ENCODE measurements at places on chromosomes 5 and 9. TPM values are rescaled to one million over a fixed set of nuclear protein-coding genes. Genes with fewer than 3 reads are reported as not detected.
A peak's percentile ranks its signal among the peaks of the same experiment; 100 is the strongest.

DNA sequence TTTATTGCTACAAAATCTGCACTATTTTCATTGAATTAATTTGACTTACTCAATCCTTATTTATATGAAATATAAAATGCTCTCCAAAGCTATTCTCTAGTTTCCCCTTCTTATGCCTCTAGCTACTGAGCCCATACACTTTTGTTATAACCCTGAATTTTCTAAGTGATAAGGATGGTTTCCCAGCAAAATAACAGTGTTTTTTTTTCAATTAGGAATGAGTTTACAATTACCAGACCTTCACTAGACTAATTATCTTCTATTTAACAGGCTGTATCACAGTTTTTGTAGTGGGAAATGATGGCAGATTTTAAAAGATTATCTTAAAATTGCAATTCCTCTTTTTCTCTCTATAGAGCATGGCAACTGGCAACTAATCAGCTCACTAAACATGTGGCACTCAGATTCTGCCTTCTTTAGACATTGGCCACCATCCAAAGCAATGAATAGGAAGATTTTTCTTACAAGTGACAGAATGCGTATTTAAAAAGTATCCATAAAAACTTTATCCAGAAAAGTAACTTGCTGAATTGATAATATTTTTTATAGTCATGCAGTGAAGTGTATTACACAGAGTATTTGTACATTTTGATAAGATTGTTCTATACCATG lies 585.7 kb upstream of the ZNF608 start:
- DNase-seq = no peak

DNA sequence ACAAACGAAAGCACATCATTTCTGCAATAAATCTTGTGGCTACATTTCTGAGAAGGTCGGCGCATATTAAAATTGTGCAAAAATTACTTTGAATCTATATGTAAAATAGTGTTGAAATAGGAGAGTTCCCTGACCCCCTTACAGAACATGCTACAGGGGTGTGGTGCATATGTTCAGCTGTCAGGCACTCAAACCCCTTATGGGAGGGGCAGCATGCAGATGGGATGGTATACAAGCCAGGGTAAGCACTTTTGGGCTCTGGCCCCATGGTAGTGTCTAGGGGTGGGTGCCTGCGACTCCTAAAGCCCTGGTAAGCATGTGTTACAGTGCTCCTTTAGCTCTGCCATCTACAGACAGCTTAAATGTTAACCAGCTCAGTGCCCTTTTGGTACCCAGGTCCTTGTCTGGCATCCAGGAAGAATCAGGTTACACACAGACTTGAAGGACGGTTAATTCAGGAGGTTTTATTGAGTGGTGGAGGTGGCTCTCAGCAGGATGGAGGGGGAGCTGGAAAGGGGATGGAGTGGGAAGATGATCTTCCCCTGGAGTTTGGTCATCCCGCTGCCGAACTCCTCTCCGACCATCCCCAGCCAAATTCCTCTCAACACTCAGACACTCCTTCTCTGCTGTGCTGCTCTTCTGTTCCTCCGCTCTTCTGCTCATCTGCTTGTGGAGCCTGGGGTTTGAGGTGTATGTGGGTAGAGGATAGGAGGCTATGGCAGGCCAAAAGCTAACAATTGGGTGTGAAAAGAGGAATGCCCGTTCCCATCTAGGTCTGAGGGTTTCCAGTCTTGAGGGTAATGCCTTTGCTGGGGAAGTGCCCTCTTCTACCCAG lies 84.6 kb upstream of the RASEF start:
- DNase-seq = no peak

- no peak for DNase-seq
Observed at GRCh38 chr9:117046666-117047327, 359.7 kb downstream of the TRIM32 start.

- DNase-seq = no peak
Observed at GRCh38 chr9:76709020-76709419, 55.2 kb upstream of the PCA3 start.

DNA sequence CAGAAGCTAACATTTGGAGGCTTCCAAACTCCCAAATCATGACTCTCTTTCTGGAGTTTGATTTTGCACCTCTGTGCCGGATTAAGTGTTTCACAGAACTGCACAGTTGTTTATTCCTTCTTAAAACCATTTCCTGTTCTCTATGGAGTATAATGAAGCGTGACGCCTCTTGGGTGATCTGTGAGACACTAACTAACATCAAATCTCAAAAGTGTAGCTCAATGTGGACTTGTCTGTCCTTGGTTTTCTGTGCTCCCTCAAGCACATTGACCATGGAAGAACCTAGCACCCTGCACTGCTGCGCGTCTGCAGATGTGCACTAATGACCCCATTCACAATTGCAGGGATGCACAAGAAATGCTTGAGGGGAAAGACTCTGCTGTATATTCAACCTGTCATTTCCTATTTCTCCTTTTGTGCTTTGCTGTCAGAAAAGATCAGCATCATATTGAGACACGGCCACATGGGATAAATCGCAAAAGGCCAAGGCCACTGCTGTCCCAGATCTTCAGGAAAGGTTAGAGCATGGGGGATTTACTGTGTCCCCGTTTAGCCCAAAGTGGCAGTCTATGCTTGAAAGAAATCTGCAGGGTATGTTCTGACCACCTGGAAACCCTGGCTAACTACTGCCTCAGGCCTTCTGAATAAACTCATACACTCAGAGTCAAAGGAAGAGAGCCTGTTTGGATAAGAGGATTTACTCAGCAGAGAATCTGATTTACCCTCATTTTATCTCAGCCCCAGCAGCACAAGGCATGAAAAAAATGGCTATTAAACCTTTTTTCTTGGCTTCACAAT lies 109.6 kb downstream of the BAAT start:
- no peak for DNase-seq

DNA sequence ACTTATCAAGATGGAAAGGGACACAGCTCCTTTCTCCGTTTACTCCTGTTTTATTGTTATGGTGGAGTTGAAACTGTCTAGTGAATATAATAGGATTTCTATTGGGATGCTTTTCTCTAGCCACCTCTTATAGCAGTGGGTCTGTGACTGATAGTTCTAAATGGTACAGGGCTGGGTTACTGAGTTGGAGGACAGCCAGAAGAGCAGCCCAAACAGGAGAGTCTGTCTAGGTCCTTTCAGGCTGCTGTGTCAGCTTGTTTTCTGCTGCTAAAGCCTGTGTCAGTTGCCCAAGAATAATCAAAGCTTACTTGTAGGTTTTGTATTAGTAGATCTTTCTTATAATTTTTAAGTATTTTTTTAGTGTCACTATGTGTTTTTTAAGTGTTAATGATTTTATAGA lies 356.0 kb upstream of the SEMA6A start:
- no peak for DNase-seq

DNA sequence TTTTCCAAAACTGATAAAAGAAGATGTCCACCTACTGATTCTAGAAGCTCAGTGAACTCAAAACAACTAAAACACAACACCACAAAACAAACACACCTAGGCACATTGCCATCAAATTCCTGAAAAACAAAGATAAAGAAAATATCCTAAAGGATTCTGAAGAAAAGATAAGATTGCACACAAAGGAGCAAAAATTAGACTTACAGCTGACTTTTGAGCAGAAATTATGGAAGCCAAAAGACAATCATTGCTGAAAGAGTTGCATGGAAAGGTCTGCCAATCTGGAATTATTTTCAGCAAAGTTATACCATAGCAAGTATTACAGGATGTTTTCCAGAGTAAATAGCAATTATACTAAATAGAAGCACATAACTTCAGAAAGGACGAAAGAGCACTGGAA lies 128.2 kb upstream of the IRX2 start:
- DNase-seq = no peak

- no peak for DNase-seq
Observed at GRCh38 chr9:129867136-129868022, 32.1 kb downstream of the USP20 start.

GRCh38 chr9:95010431-95010838 lies 283.9 kb downstream of the AOPEP start:
- DNase-seq = no peak

GRCh38 chr5:138330813-138331448 lies 673 bp downstream of the CDC25C start:
- DNase-seq = peak; percentile 53

DNA sequence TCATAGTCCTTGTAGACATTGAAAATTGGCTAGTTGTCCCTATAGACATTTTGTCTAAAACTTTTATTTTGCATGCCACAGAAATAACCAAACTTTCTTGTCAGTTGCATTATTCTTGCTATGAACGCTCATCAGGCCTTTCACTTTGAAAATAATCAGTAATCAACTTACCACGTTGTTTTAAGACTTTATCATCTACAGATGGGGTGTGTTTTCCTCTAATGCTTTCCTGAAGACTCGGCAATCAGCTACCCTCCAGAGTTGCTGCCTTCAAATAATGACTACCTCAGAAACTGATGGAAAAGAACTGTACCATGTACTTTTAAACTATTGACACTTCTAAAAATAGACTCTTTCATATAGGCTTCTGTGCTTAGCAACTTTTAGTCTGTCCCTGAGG lies 33.5 kb upstream of the HSPB3 start:
- no peak for DNase-seq

DNA sequence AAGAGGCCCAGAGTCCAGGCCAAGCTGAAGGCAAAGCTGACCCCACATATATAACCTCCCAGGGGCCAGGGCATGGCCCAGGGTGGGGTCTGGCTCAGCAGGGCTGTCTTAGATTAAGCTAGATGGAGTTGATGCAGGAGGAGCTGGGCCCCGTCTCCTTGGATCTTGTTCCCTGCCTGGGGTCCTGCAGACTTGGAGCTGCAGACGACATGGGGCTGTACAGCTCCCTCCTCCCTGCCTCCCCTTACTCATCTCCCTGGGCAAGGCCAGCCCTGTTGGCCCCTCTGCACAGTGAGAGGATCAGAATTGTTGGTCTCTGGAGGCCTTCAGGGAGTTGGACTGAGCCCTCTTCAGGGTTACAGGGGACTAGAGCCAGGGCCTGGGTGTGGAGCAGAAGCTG lies 134.9 kb downstream of the RGS3 start:
- no peak for DNase-seq

DNA sequence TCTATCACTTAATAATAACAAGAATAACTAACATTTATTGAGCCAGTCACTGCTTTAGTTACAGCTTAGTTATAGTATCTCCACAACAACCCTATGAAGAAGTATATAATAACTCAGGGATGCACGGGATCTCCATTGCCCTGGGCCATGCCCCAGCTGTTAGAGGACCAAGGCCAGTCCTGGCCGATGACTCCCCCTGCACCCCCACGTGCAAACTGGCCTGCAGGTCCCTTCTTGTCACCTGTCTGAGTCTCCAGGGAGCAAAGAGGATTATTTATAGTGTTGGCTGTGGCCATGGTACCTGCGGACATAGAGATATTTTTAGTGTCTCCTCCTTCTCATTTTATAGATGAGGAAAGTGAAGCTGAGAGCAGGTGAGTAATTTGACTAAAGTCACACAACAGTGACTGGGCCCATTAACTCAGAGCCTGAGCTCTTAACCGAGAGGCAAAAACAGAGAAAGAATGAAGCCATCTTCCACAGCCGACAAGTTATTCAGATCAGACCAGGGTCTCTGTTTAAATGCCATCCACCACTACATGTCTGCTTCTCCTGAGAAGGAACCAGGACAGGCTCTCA lies 94.4 kb downstream of the TMEM215 start:
- DNase-seq = no peak

DNA sequence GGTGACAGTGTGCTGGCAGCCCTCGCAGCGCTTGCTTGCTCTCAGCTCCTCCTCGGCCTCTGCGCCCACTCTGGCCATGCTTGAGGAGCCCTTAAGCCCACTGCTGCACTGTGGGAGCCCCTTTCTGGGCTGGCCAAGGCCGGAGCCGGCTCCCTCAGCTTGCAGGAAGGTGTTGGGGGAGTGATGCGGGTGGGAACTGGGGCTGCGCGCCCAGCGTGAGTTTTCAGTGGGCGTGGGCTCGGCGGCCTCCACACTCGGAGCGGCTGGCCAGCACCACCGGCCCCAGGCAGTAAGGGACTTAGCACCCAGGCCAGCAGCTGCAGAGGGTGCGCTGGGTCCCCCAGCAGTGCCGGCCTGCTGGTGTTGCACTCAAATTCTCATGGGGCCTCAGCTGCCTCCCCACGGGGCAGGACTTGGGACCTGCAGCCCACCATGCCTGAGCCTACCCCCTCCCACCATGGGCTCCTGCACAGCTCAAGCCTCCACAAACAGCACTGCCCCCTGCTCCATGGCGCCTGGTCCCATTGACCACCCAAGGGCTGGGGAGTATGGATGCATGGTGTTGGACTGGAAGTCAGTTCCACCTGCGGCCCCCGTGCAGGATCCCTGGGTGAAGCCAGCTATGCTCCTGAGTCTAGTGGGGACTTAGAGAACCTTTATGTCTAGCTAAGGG lies 223.1 kb upstream of the PTPRD start:
- DNase-seq = no peak

GRCh38 chr5:96214442-96215197 lies 218.4 kb downstream of the PCSK1 start:
- no peak for DNase-seq

GRCh38 chr5:15252331-15252730 lies 247.6 kb upstream of the FBXL7 start:
- DNase-seq = no peak

DNA sequence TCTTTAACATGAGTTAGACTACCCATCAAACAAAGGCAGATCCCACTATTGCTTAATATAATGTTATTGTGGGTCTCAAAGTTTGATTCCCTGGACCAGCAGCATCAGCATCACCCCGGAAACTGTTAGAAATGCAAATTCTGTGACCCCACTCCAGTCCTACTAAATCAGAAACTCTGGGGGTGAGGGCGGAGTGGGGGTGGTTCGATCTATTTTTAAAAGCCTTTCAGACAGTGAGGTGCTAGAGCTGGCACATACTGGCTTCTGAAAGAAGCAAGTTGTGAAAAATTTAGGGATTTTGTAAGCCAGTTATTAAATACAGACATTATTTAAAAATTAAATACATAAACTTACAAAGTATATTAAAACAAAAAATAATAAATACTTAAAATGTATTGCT lies 513.2 kb downstream of the NFIB start:
- DNase-seq = no peak

DNA sequence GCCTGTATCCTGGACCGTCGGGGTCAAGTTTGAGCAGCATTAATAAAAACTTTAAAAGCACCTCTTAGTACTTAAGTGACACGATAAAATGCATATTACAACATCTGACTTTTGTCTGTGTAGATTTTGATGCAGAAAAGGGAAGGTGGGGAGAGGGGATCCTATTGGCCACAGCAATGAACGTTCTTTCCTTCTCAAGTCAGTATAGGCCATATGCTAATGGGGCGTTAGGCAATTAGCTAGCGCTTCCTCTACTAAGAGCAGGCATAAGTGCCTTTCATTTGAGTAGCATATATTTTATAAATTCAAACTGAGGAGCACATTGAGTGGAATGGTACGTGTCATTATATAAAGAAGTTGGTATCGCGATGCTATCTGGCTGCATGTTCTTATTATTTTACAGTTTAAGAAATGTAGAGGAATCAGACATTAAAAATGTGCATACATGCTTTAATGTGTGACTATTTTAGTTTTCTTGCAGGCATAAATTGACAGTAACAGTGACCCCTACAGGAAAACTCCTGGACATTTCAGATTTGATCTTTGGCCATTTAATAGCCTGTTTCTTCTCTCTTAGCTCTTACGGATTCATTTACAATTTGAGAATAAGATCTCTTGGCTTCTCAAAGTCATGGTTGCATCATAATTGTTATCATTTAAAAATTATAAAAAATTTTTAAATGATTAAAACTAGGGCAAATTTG lies 1.1 kb upstream of the GNA14 start:
- peak; percentile 18 for DNase-seq

Gene PTGES
- total RNA-seq = 96.6 TPM

Gene ANKRD34B
- total RNA-seq = not detected

Gene MLLT3
- 0.66 TPM for total RNA-seq

Gene SLC6A18
- total RNA-seq = not detected

Gene SPATA31C1
- total RNA-seq = not detected

Gene NNT
- total RNA-seq = 52.3 TPM

Gene IL9
- total RNA-seq = not detected

Gene MSH3
- total RNA-seq = 17.5 TPM

Gene LHX6
- 0.26 TPM for total RNA-seq

Gene DMGDH
- 14.7 TPM for total RNA-seq
